ENCODE measurements at places on chromosomes 6 and 20. TPM values are rescaled to one million over a fixed set of nuclear protein-coding genes. Genes with fewer than 3 reads are reported as not detected.
A peak's percentile ranks its signal among the peaks of the same experiment; 100 is the strongest.

Gene SIRT5
- total RNA-seq, result 11.0 TPM

Gene PBOV1
- not detected for total RNA-seq

Gene ADGB
- not detected for total RNA-seq

DNA sequence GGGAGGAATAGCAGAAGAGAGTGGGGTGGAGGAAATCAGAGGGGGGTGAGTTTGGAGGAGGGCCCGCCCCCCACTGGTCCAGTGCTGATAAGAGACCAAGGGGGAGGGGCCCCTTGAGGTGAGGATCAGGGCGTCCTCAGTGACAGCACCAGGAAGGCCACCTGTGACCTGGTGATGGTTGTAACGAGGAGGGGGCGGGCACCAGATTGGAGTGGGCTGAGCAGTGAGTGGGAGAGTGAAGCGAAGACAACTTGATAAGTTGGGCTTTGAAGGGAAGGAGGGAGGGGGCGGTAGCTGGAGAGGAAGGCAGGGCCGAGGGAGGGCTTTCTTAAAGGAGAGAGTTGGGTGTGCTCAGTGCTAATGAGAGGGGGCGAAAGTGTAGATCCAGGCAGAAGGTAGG, 30.7 kb downstream of the CDH22 start:
- DNase-seq, result no peak

DNA sequence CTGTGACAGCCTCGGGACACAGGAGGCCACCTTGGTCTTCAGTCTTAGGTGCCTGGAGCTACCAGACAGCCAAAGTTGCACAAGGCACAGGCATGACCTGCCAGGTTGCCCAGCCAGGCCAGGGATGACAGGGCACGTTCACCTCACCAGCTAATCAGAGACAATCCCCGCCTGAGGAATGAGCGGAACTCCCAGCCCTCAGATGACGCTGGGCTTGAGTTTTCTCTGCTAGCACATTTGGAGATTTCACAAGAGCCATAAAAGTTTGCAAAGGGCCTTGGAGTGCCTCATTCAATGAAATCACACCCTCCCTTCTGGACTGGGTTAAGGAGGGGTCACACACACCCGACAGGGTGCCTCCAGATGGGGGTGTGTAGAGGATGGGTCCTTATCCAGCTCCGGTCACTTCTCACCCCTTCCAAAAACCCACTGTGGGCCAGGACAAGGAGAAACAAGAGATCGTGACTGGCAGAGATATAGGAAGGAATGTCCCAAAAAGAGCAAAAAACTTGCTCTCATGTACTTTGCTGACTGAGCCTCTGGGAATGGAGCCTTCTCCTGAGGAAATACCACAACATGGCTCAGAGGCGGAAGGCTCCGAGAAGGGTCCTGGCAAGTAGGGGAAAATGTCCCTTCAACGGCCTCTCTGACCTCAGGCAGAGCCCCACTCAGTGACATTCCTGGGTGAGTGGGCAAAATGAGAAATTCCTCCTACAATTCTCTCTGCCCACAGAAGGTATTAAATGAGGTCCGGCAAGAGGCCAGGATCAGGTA, 121.6 kb downstream of the ISM1 start:
- no peak for DNase-seq

GRCh38 chr6:30555816-30556065, 548 bp downstream of the GNL1 start:
- no peak for DNase-seq

DNA sequence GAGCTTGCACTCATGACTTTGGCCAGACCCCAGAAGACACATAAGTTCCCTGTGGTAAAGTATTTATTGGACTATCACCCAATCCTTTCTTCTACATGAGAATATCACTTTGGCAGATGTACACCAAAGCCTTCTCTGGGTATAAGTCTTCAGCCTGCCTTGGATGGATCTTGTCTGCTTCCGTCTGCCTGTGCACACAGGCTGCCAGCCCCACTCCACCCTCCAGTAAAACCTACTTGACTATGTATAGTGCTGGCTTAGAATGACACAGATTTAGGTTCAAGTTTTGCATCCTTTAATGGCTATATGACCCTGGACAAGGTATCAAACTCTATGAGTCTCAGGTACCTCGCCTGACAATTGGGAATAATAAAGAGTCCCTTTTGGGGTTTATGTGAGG, 63.4 kb downstream of the BACH2 start:
- DNase-seq, result no peak

GRCh38 chr6:3310051-3310448, 51.3 kb downstream of the PSMG4 start:
- no peak for DNase-seq

DNA sequence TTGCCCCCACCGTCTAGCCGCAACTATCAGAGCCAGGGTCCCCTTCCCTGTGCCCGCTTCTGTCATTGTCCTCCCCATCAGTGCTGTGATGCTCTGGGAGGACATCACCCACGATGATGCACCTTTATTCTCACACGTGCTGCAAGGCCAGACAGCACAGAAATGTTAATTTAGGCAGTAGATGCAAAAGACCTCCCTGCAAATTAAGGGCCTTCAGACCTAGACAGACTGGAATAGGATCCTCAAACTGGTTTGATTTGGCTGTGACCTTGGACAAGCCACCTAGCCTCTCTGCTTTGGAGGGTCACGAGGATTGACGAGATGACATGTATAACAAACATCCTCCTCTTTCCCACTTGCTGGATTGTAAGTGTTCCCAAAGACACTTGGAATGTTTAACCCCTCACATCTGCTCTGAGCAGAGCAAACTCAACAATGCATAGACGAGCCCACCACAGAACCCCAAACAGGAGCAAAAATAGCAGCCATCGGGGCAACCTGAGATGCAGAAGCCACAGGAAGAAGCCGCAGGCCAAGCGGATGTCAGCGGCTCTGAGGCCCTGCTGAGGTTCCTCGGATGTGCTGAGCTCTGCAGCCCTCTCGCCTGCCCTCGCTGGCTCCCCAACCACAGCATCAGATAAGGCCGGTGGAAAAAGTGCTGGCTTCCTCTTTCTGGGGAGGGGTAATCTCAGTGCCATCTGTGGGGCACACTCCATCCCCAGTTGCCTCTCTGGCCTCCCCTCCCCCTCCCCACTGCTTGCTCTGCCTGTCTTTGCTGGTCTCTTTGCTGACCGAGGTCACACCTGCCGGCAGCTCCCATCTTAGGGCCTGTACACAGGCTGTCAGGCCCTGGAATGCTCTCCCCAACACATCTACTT, 35.3 kb downstream of the TOX2 start:
- no peak for DNase-seq

GRCh38 chr6:46932526-46933319, 11.0 kb upstream of the ADGRF5 start:
- peak; percentile 42 for DNase-seq

GRCh38 chr6:2732503-2733089, 18.1 kb downstream of the MYLK4 start:
- DNase-seq, result no peak

- no peak for DNase-seq
Measured at GRCh38 chr6:44415449-44415848, 27.9 kb downstream of the CDC5L start.

DNA sequence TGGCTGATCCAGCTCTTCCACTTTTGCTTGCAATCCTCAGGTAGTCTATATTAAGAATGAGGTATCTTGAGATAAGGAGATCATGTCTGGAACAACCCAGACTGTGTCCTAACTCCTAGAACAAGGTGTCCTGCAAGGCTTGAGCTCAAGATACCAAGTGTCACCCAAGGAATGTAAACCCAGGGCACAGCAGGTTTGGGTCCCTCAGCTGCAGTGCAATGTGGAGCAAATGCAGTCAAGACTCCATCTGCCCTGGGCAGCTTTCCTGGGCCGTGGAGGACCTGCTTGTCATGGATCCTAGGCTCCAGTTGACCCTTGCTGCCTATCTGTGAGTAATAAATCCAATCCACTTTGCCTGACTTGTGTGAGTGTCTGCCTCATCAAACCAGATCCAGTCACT, 166.1 kb downstream of the OTOR start:
- no peak for DNase-seq

- DNase-seq, result no peak
Measured at GRCh38 chr6:148367411-148368024, 24.9 kb downstream of the SASH1 start.

DNA sequence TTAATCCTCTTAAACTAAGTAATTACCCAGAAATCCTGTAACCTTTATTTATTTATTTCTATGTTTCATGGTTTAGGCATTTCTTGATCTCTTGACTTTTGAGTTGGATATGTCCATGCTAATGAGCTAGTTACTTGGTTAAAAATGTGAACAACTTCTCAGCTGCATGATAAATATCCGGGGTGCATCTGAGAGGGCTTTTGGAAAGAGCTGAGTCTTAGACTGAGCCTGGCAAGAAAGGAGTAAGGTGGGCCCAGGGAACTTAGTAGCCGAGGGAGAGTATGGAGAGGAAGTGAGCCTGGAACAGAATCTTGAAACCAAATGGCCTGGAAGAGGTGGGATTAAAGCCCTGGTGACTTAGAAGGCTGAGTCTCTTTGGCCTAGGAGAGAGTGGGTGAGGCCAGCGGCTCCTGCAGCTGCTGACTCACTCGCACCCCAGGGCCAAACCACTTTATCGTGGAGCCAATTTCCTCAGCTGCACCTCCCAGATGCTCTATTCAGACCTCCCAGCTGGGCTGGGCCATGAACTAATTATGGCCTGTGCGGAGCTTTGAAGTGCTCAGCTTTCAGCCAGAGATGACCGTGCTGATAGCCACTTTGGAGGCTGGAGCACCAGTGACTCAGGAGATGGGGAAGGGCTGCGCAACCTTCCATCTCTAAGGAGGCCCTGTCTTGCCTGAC, 19.1 kb downstream of the TGM3 start:
- DNase-seq, result no peak

All from kidney epithelial cell (primary cell).